ENCODE measurements at places on chromosomes 4 and X. TPM values are rescaled to one million over a fixed set of nuclear protein-coding genes. Genes with fewer than 3 reads are reported as not detected.

GRCh38 chr4:26126143-26126718 is 194.6 kb upstream of the RBPJ start:
- DNase-seq, result no peak

- no peak for DNase-seq
Observed at GRCh38 chr4:13427599-13428325, 56.4 kb downstream of the RAB28 start.

The SH3BGRL gene
- total RNA-seq, result 32.1 TPM

- no peak for DNase-seq
Observed at GRCh38 chr4:20641976-20642375, 58.3 kb upstream of the PACRGL start.

The LRIT3 gene
- 0.35 TPM for total RNA-seq

GRCh38 chrX:148380650-148381561 is 119.5 kb upstream of the AFF2 start:
- no peak for DNase-seq

All from Caco-2 (cell line).